ENCODE measurements at places on chromosomes 1 and 21. TPM values are rescaled to one million over a fixed set of nuclear protein-coding genes. Genes with fewer than 3 reads are reported as not detected.

The TNN gene
- 0.07 TPM for polyA plus RNA-seq

The KCNE2 gene
- polyA plus RNA-seq, result 0.14 TPM

The BRINP3 gene
- 0.10 TPM for polyA plus RNA-seq

The OR2AK2 gene
- polyA plus RNA-seq, result not detected

The CCDC185 gene
- polyA plus RNA-seq, result 0.04 TPM

The SLC25A34 gene
- polyA plus RNA-seq, result 2.7 TPM

The CDKN2C gene
- 15.7 TPM for polyA plus RNA-seq

The UBASH3A gene
- polyA plus RNA-seq, result 0.59 TPM

The CA14 gene
- 0.06 TPM for polyA plus RNA-seq

The OR2L13 gene
- polyA plus RNA-seq, result not detected

The CELA2A gene
- not detected for polyA plus RNA-seq

The NUDT4B gene
- 0.92 TPM for polyA plus RNA-seq

The ADGRL2 gene
- polyA plus RNA-seq, result 26.0 TPM

The ANKRD65 gene
- 10.6 TPM for polyA plus RNA-seq

The MIXL1 gene
- not detected for polyA plus RNA-seq

The RGS16 gene
- polyA plus RNA-seq, result 1.5 TPM

The C1orf56 gene
- polyA plus RNA-seq, result 2.9 TPM

The FHL3 gene
- polyA plus RNA-seq, result 13.7 TPM

The DYRK1A gene
- 14.2 TPM for polyA plus RNA-seq

The SPATA1 gene
- polyA plus RNA-seq, result 0.48 TPM

The TFF2 gene
- 2.3 TPM for polyA plus RNA-seq

The NEK7 gene
- 13.2 TPM for polyA plus RNA-seq

The RPS6KC1 gene
- 2.2 TPM for polyA plus RNA-seq

The CLCA4 gene
- 306 TPM for polyA plus RNA-seq

The CDK11A gene
- 15.4 TPM for polyA plus RNA-seq

The FAM131C gene
- 0.45 TPM for polyA plus RNA-seq

The RSPO1 gene
- polyA plus RNA-seq, result 0.87 TPM

The SAMSN1 gene
- polyA plus RNA-seq, result 0.83 TPM

The FCRL4 gene
- not detected for polyA plus RNA-seq

The CLIC6 gene
- 0.45 TPM for polyA plus RNA-seq

The TBCE gene
- polyA plus RNA-seq, result 14.4 TPM

The CREG1 gene
- polyA plus RNA-seq, result 72.7 TPM

The CACNA1E gene
- polyA plus RNA-seq, result 0.01 TPM

The BRWD1 gene
- 8.3 TPM for polyA plus RNA-seq

The KCNH1 gene
- 0.06 TPM for polyA plus RNA-seq

The LRRC39 gene
- polyA plus RNA-seq, result 0.41 TPM

The TTC24 gene
- polyA plus RNA-seq, result 0.08 TPM

The DMBX1 gene
- polyA plus RNA-seq, result 0.01 TPM

The TNFAIP8L2 gene
- 1.6 TPM for polyA plus RNA-seq

The EDARADD gene
- polyA plus RNA-seq, result 2.0 TPM

The SPRR2G gene
- polyA plus RNA-seq, result 2.0 TPM

The NBPF10 gene
- polyA plus RNA-seq, result 0.83 TPM
